Psoas muscle (tissue), 8 donors: ENCODE measurements at places on chromosomes 4 and X. TPM values are rescaled to one million over a fixed set of nuclear protein-coding genes. Genes with fewer than 3 reads are reported as not detected.

DNA sequence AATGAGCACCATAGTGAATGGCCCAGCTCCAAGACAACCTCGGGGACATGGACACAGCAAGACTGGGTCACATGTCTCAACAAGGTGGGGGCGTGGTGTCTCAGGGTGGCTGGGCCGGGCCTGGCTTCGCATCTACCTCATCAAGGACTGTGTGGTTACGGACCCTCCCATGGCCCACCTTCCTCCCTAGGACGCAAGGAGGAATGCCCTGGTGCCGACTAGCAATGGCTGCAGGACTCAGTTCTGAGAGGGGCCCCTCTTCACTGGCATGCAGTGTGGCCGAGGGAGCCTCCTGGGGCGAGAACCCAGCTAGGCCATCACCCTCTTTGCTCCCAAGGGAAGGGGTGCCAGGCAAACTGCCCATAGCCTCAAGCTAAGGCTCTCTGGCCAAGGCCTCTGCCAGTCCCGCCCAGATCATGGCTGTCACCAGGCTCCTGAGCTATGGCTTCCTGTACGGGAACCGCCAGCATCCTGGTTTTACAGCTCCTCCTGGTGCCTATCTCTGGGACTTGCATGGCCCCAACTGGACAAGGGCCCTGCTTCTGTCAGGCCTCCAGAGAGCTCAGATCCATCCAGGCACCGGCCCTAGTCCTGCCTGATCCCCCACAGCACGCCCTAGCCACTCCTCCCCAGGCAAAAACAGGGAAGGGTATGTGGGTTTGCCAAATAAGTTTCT is 218.0 kb upstream of the AGTR2 start:
- DNase-seq: no peak

GRCh38 chr4:82848706-82849105 is 42.2 kb downstream of the SEC31A start:
- no peak for DNase-seq

- no peak for DNase-seq
Measured at GRCh38 chrX:31338991-31339350, 267.1 kb upstream of the FTHL17 start.

DNA sequence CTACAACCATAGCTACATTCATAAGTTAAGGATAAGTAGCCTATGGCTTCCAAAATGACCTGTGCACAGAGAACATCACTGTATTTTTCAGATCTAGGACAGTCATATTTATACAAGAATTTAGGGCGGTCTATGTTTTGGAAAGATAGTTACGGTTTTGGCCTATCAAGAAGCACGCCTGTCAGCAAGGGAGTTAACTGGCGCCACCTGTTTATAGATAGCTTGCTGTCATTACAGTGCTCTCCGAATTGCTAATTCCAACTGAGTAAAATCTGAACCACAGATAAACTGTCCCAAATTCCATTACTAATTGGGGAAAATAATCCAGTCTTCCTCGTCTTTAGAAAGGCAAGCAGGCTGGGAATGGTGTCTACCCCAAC is 646 bp downstream of the ABCB7 start:
- no peak for DNase-seq

- DNase-seq: no peak
Measured at GRCh38 chr4:120318196-120318846, 251.7 kb upstream of the MAD2L1 start.

DNA sequence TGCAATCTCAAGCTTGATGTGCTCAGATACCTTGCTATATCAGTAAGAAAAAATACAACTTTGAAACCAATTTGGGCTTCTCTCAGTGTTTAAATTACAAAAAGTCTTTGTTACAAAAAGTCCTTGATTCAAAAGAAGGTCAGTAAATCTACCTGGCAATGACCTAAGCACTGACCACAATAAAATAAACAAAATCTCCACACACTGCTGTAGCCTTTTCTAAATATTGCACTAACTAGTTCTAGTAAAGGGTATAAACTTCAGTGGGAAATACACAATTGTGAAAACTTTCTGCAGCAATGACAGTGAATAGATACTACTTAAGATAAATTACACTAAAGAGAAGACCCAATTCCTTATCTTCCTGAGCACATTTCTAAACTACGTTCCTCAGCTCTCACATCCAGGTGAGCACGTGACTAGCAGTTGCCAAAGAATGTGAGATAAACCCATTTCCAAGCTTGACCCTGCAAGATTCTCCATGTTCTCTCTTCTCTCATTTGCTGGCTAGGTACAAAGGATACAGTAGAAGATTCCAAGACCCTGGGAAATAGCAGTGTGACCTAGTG is 81.4 kb upstream of the GPR34 start:
- no peak for DNase-seq

DNA sequence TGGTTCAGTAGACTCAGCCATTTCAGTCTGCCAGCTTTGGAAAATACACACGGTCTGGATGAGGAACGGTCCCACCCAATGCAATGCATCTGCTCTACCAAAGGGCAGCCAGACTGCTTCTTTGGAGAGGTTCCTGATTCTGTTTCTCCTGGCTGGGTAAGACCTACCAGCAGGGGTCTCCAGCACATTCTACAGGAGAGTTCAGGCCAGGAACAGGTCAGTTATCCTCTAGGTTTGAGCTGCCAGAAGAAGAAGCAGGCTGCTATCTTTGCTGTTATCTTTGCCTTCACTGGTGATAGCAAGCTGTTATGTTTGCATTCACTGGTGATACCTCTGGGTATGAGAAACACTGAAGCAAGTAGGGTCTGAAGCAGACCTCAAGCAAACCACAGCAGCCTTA is 45.5 kb upstream of the PBDC1 start:
- no peak for DNase-seq

GRCh38 chr4:141660880-141661279 is 24.5 kb downstream of the IL15 start:
- no peak for DNase-seq

DNA sequence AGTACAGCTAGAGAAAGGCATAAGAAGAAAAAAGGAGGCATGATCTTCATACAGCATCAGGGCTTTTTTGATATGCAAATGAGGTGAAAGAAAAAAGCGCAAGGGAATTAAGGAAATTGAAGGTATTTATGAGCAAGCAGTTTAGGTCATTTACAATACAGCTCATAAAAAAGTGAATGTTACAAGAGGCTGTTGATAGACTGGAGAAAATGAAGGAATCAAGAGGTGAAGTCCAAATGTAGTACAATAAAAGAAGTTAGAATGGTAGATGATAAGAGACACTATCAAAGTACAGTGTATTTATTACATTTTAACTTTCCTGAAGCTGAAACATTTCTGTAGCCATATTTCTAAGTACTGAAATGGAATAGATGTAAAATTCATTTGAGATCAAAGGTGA is 1349.5 kb downstream of the ADGRL3 start:
- no peak for DNase-seq

DNA sequence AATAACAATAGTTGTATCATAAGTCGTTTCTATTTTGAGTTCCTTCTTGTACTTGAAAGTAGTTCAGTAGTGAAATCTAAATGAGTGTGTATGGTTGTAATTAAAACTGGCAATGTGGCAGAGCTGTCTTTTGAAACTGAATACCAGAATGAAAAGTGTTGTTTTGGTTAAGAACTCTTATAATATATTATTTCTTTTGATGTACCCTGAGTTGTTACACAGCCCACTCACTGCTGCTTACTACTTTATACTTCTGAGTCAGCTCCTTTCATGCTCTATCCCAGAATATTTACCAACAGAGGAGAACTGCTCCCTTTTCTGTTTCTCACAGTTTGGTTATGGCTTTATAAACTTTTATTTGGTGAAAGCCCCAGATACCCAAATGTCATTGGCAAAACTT is 28.8 kb downstream of the FAM199X start:
- no peak for DNase-seq

Gene PCDH19
- 0.86 TPM for total RNA-seq

Gene RNF212
- 0.42 TPM for total RNA-seq

Gene XKRX
- total RNA-seq: 0.08 TPM

Gene FRAS1
- 3.0 TPM for total RNA-seq

Gene GAGE12J
- not detected for total RNA-seq
